ENCODE measurements at places on chromosomes 1 and 21.
A peak's percentile ranks its signal among the peaks of the same experiment; 100 is the strongest.

GRCh38 chr21:14551741-14552140, 5.6 kb upstream of the SAMSN1 start:
- no peak for DNase-seq

DNA sequence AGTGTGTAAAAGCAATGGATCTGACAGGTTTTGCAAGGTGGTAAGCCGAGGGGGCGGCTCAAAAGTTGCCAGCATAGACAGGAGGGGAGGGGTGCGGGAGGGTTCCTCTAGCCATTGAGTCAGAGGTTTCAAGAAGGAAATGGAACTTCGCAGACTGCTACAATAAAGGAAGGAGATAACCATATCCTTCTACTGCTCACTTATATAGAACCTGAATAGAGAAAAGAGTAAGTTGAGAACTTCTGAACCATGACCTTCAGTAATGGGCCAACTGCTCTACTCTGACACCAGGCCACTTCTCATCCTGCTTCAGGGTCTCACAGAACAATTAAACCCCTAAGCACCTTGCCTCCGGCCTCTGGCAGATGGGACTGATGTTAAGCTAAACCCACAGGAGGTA, 26.3 kb upstream of the BCAR3 start:
- no peak for DNase-seq

- DNase-seq: no peak
Measured at GRCh38 chr1:169117599-169117998, 11.1 kb downstream of the ATP1B1 start.

GRCh38 chr1:155324037-155324716, 3.5 kb downstream of the RUSC1 start:
- DNase-seq: peak; percentile 97

GRCh38 chr1:78432016-78432415, 58.8 kb upstream of the PTGFR start:
- no peak for DNase-seq

- DNase-seq: no peak
Measured at GRCh38 chr1:212760126-212760823, 31.3 kb downstream of the NSL1 start.

- no peak for DNase-seq
Measured at GRCh38 chr1:96559181-96559580, 162.4 kb upstream of the PTBP2 start.

- no peak for DNase-seq
Measured at GRCh38 chr1:211281320-211282022, 22.3 kb downstream of the RCOR3 start.

- no peak for DNase-seq
Measured at GRCh38 chr1:236108027-236108648, 34.2 kb upstream of the GPR137B start.

- DNase-seq: no peak
Measured at GRCh38 chr1:2050793-2051682, 827 bp downstream of the PRKCZ start.

GRCh38 chr21:42042651-42043050, 28.5 kb upstream of the UMODL1 start:
- DNase-seq: no peak

- DNase-seq: no peak
Measured at GRCh38 chr21:42830456-42831455, 48.6 kb downstream of the WDR4 start.

DNA sequence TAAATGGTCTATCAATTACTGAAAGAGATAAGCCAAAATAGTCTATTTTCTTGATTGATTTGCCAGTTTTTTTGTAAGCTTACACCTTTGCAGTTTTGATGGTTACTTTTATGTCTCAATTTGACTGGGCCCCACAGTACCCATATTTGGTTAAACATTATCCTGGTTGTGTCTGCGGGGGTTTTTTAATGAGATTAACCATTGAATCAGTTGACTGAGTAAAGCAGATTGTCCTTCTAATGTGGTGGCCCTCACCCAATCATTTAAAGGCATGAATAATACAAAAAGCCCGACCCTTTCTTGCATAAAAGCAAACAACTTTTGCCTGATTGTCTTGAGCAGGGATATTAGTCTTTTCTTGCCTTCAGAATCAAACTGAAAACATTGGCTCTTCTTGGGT, 650.0 kb upstream of the RGS18 start:
- DNase-seq: no peak

DNA sequence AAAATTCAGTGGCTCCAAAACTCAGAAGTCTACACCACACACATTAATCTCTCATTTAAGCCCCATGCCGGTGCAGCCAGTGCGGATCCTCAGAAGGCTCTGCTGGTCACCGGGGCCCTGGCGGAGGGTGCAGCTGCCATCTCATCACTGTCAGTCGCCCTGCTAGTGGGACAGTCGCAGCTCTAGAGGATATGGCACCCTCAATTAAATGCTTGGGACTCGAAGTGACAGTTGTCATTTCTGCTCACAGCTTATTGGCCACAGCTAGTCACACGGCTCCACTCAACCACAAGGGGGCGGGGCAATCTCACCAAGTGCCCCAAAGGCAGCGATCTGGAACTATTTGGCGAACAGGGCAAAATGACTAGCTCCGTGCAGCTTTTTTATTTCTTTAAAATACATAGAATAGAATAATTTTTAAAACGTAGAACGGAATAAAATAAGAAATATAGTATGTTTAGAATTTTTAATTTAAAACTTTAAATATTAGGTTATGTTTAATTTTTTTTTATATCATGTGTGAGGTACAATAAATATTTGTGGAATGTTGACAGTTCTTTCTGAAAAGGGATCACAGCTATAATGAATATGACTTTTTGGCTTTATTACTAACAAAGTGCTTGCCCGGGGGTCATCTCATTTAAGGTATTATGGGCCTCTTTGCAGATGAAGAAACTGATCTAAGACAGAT, 8.0 kb upstream of the MAN1C1 start:
- DNase-seq: peak; percentile 54

DNA sequence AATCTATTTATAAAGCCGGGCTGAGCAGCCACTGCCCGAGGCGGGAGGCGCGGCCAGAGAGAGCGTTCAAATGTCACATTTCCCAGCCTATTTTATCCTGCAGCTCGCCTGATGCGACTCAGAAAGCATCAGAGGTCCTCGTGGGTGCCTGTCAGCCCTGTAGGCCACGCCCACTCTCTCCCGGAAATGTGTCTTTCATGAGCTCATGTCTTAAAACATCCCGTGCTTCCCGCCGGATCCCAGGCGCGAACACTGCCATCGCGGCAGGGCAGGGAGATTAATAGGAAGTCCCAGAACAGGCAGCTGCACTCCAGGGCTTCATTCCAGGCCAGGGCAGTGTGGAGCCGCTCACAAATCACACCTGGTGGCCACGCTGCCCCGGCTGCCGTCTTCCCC, 117.5 kb downstream of the PRDM16 start:
- DNase-seq: peak; percentile 12

DNA sequence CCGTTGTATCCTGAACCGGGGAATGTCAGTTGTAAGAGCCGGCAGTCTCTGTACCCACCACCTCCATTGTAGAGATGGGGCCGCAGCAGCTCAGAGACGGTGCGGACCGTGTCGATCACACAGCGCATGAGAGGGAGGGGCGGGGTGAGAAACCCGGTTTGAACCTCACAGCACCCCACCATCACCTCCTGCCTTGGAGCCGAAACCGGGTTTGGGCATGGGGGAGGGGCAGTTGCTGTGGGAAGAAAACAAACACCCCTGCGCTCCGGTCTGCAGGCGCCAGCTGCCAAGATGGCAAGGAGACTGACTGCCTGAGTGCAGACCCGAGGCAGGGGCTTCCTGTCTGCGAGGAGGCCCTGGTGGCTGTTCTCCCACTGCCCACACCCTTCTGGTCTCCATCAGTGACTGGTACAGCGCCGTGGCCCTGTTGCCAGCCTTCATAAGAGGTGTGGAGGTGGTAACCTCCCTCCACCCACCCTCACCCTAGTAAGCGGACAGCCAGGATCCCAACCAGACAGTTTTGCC, 69.2 kb upstream of the SSBP3 start:
- no peak for DNase-seq

- no peak for DNase-seq
Measured at GRCh38 chr1:170303034-170303433, 157.3 kb downstream of the NTMT2 start.

All from COLO829 (cell line).